Heart left ventricle (tissue), 16 donors: ENCODE measurements at places on chromosomes 4 and X. TPM values are rescaled to one million over a fixed set of nuclear protein-coding genes. Genes with fewer than 3 reads are reported as not detected.

DNA sequence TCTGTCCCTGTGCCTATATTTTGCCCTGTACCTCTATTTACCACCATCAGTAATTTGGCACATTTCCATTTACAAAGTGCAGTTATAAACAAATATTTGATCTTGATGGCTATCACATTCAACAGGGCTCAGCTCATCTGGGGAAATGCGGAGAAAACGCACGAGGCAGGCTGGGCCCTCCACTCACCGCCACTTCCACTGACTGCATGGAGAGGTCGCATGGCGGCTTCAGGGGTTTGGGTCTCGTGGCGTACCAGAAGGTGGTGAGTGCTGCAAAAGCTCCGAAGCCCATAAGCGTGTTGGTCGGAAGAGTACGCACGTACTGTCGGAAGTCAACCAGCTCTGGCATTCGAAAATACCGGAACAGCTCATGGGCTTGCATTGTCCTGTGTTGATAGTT lies 22.6 kb downstream of the ACSL1 start:
- DNase-seq = no peak

GRCh38 chrX:109871121-109871888 lies 131.6 kb upstream of the TMEM164 start:
- DNase-seq = no peak

- no peak for DNase-seq
Observed at GRCh38 chr4:140172960-140173359, 19.0 kb upstream of the MAML3 start.

GRCh38 chrX:108199691-108200090 lies 108.1 kb downstream of the ATG4A start:
- no peak for DNase-seq

DNA sequence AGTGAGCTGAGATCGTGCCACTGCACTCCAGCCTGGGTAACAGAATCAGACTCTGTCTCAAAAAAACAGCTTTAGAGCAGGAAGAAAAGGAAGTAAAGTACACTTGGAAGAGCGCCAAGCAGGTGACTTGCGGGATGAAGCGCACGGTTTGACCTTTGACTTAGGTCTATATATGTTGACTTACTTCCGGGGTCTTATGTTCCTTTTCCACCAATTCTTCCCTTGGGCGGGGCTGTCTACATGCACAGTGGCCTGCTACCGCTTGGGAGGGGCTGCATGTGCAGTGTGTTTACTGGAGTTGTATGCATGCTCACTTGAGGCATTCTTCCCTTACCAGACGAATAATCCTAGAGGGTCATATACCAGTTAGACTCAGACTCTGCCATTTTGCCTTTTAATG lies 108.6 kb downstream of the APOOL start:
- no peak for DNase-seq

DNA sequence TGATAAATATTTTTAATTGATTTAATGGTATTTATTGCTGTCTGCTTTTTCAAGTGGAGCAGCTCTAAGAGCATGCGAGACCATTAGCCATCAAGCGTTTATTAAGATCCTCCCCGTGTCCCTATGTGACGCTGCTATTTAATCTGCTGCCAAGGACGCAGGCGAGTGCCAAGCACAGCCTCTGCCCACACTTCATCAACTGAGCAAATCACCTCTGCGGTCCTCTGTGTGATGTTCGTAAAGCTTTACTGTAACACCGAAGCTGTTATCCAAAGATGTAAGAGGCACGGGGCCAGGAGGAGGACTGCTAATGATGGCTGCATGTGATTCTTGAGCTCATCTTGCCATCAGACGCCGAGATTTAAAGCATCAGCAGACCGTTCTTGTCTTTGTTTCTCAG lies 79.5 kb downstream of the STOX2 start:
- DNase-seq = peak; percentile 48

GRCh38 chrX:39409246-39409917 lies 608.1 kb downstream of the MID1IP1 start:
- DNase-seq = no peak

- no peak for DNase-seq
Observed at GRCh38 chr4:16812041-16812440, 86.4 kb downstream of the LDB2 start.

DNA sequence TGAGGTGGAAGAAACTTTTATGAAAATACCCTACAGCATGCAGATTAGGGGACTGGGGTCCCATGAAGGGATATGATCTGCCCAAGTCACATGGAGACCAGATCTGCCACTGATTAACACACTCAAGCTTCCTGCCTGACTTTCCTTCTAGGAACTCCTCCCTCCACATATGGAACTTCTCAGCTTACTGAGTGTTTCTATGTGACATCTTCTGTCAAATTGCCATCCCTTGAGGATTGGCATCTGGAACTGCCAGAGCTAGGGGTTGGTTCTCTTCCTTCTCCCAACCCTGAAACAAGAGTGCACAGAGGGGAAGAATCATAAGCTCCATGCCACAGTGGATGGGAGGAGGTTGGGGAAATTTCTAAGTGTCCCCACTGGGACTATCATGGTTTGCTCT lies 150.6 kb upstream of the MBNL3 start:
- no peak for DNase-seq

DNA sequence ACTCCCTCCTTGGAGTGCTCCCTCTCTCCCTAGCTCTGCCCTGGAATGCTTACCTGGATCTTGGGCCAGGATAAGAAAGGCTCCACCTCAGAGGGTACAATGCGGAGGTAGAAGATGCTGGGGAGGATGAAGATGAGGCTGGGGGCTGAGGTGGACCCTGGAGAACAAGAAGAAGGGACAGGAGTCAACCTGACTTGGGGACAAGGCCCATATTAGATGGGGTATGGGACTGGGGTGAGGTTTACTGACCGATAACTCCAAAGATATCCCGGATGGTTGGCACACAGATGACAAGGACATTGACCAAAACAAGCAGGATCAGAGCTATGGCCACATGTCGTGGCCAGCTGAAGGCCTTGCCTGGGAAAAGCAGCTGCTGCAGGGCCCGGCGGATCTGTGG lies 10.6 kb downstream of the SLC38A5 start:
- DNase-seq = no peak

GRCh38 chr4:24473309-24473721 lies 111.0 kb downstream of the DHX15 start:
- DNase-seq = peak; percentile 26

DNA sequence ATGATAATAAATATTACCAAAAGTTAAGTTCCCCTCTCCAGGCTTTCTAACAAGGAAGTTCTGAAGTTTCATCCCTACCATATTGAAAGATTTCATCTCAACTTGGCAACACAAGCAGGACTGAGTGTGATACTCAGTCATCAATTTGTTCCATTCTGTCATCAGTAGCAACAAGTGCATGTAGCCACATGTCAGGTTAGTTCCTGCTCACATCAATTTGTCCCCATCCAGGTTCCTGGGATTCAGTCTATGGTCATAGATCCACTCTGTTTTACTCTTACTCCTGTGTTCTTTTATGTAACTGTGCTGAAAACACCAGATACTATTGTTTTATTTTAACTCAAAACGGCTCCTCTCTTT lies 22.2 kb downstream of the SMPX start:
- DNase-seq = no peak

GRCh38 chr4:139676913-139677585 lies 11.4 kb downstream of the MGST2 start:
- no peak for DNase-seq

DNA sequence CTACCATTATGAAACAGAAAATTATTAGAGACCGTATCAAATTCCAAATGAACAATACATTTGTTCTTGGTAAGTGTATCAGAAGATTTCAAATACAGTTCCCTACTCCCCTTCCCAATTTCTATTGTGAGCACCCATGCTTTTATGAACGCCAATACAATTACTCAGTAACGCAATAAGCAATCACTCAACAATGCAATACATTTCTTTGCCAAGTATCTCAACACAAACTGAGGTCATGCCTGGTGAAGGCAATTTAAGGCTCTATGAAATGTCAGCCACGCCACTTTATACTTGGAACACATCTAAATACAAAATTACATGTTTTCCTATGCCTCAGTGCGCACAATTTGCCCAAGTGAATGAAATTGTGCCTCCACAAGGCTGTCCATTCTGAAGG lies 712 bp downstream of the PNPLA4 start:
- DNase-seq = no peak

- no peak for DNase-seq
Observed at GRCh38 chrX:154990496-154990895, 32.0 kb downstream of the F8 start.

DNA sequence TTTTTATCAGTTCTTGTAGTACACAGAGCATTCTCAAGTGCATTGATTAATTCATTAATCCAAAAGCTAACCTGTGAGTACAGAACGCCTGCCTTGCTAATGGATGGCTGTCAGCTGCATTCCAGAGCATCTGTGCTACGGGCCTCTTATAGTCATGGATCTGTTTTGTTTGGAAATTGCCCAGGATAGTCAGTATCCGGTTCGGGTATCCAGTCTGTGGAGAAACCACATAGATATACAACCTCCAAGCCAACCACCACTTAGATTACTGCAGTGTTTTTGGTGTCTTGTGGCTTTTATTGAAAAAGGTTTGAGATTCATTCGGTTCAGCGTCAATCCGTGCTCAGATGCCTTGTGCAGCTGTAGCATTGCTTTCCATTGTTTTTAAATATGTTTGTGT lies 4.0 kb downstream of the LAP3 start:
- DNase-seq = no peak

DNA sequence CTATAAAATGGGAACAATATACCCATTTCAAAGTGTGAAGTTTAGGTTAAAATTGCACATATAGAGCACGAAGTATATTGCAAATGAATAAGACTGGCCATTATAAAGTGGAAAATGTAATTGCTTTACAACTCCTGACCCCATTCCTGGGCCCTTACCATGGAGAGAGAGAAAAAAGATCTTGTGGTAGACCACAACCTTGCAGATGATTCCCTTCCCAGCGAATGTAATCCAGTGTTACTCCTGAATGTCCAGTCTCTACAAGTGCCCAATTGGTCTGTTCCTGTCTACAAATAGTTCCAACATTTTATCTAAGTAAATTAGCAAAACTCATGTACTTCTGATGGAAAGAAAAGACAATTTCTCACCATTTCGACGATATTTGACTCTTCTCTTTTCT lies 184.1 kb upstream of the LNX1 start:
- no peak for DNase-seq

DNA sequence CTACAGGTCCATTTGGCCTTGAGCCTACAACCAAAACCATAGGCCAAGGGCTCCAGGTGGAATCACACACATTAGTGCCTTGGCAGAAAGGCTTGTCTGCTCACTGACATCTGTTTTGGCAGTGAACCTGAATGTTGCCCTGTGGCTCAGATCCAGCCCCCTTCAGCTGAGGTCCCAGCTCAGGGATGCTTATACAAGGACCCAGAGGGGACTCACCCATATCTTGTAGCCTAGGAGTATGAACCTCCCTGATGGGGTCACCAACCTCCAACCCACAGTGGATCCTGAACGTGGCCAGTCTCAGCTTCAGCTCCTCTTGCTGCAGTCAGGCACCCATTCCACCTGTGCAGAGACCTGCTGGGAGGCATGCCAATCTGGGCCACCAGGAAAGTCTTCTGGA lies 50.8 kb upstream of the HMX1 start:
- no peak for DNase-seq

- DNase-seq = no peak
Observed at GRCh38 chrX:96455078-96455477, 229.6 kb upstream of the DIAPH2 start.

- DNase-seq = no peak
Observed at GRCh38 chr4:79467246-79467932, 59.4 kb upstream of the GK2 start.

NXF2 gene
- not detected for total RNA-seq

MSANTD1 gene
- total RNA-seq = not detected

DCAF8L2 gene
- not detected for total RNA-seq

GCNA gene
- total RNA-seq = 1.4 TPM

HSFX3 gene
- total RNA-seq = 0.32 TPM

CLNK gene
- 0.11 TPM for total RNA-seq

NXT2 gene
- total RNA-seq = 1.6 TPM

TSPAN6 gene
- 4.1 TPM for total RNA-seq

IL9R gene
- not detected for total RNA-seq

SPANXN4 gene
- not detected for total RNA-seq

SRPX gene
- total RNA-seq = 45.5 TPM

SMR3B gene
- total RNA-seq = not detected
